ENCODE measurements at places on chromosomes 5 and 9.

DNA sequence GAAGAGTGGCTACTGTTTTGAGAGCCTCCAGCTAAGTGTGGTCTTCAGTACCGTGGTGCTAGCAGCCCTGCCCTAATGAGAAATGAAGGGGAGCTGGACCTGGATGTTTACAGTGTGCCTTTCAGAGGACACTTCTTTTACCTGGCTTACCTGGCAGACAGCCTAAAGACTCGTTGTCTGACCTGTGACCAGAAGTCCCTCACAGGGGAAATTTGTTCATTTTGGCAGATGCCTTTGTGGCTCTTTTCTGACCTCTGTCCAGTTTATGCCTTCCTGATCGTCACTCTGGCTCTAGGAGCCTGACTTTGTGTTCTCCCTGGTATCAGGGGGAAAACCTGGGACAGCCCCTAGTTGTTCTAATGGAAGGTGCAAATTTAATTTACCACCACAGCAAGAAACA, 475.1 kb downstream of the DMRTA1 start:
- no peak for DNase-seq

DNA sequence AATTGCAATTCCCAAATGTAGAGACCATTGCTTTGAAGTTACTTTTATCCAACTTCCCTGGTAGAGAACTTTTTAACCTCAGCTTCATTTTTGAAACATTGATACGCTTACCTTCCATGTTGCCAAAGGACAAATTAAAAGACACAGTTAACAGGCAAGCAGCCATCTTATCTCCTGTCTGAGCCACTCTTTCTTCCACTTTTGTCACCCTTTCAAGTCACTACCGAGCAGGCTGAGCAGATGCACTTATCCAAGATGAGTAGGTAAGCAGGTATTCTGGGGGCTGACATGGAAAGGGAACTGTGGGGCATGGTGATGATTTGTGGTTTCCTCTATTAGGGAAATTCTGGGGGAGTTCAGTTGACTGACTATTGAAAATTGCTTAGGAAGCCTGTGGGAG, 66.7 kb downstream of the DOCK2 start:
- peak; percentile 35 for DNase-seq

DNA sequence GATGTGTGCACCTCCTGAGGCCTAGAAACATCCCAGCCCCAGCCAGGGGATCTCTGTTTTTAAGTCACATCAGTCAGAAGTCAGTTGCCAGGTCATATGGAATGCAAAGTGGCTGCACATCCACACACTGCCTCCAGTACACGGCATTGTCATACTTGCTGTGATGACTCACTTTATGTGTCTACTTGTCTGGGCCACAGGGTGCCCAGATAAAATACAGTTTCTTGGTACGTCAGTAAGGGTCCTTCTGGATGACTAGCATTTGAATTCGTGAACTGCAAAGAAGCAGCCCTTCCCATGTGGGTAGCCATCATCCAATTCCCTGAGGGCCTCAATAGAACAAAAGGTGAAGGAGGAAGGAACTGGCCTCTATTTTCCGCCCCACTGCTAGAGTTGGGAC, 27.7 kb downstream of the AUH start:
- DNase-seq = peak; percentile 36

- DNase-seq = peak; percentile 28
These were observed 103.9 kb upstream of the MEGF10 start for GRCh38 chr5:127186657-127187056.

DNA sequence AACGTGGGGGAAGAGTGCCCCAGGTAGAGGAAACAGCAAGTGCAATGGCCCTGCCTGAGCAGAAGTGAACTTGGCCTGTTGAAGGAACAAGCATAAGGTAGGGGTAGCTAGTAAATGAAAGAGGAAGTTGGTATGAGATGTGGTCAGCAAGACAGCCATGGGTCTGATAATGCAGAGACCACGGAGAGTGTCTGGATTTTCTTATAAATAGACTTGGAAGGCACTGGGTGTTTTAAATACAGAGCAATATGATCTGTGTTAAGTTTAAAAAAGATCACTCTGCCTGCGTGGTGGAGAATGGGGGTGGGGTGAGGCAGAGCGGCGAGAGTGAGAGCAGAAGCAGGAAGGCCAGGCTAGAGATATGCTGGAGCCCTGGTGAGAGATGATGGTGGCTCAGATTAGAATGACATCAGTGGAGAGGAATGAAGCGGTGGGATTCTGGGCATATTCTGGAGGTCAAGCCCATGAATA, 4.2 kb downstream of the ADAM19 start:
- peak; percentile 32 for DNase-seq

- DNase-seq = no peak
These were observed 107.6 kb upstream of the RASGRF2 start for GRCh38 chr5:80852331-80853245.

- DNase-seq = peak; percentile 37
These were observed 151.6 kb downstream of the FOCAD start for GRCh38 chr9:20835377-20836286.

GRCh38 chr9:106622164-106622487, 240.8 kb upstream of the ZNF462 start:
- no peak for DNase-seq

GRCh38 chr5:163252950-163253349, 184.4 kb upstream of the CCNG1 start:
- no peak for DNase-seq

GRCh38 chr9:100619665-100620064, 41.8 kb downstream of the CAVIN4 start:
- no peak for DNase-seq

- no peak for DNase-seq
These were observed 22.6 kb downstream of the SSBP2 start for GRCh38 chr5:81728301-81728700.

All from kidney tubule cell (primary cell).